ENCODE measurements at places on chromosomes 11 and 22. TPM values are rescaled to one million over a fixed set of nuclear protein-coding genes. Genes with fewer than 3 reads are reported as not detected.

The PRODH gene
- 1.4 TPM for total RNA-seq

The PNPLA3 gene
- 4.9 TPM for total RNA-seq

The MRGPRE gene
- 0.13 TPM for total RNA-seq

The GLB1L2 gene
- total RNA-seq: 10.4 TPM

- no peak for DNase-seq
Measured at GRCh38 chr22:49967706-49968208, 7.2 kb downstream of the PIM3 start.

- DNase-seq: no peak
Measured at GRCh38 chr11:9259981-9260837, 4.9 kb downstream of the DENND5A start.

- no peak for DNase-seq
Measured at GRCh38 chr11:66614073-66614472, 2.4 kb upstream of the RBM14 start.

GRCh38 chr11:35064114-35064800, 74.7 kb upstream of the CD44 start:
- DNase-seq: no peak

The CDHR5 gene
- total RNA-seq: not detected

- DNase-seq: no peak
Measured at GRCh38 chr22:22968366-22968765, 80.8 kb downstream of the IGLL5 start.

DNA sequence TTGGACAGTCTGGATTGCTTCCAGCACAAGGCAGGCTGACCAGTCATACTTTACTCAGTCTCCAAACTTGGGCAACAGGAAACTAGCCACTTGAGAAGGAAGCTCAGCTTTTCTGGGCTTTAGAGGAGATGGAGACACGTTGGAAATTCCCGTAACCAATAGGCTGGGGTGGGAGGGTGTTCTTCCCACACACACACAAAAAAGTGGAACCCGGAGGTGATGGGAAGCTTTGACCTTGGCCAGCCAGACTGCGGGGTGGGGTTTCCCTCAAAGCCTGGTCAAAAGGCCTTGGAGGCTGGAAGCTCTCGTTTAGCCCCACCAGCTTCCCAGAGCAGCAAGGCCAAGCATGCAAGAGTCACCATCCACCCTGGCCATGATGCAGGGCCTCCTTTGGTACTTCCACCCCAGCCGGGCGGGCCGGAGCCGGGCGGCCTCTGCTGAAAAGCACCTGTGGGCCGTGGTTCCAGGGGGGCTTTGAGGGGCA, 126.2 kb downstream of the BCR start:
- no peak for DNase-seq

GRCh38 chr11:19977941-19978340, 182.3 kb downstream of the DBX1 start:
- no peak for DNase-seq

The TSGA10IP gene
- not detected for total RNA-seq

DNA sequence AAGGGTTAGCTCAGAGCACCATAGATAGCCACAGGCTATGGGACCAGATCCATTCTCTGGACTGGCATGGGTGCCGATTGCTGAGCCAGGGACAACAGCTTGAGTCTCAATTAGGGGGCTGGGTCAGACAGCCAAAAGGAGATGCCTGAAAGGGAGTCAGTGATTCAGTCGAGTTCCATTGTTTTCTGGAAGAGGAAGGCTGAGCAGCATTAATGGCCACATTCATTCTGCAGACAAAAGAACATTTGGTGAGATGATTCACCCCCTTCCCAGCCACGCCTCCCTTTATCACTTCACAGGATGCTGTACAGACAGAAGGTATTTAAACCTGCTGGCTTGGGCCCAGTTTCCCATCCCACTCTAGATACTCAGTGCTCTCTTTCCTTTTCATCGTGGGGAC, 131.9 kb downstream of the ADAMTS15 start:
- DNase-seq: no peak

DNA sequence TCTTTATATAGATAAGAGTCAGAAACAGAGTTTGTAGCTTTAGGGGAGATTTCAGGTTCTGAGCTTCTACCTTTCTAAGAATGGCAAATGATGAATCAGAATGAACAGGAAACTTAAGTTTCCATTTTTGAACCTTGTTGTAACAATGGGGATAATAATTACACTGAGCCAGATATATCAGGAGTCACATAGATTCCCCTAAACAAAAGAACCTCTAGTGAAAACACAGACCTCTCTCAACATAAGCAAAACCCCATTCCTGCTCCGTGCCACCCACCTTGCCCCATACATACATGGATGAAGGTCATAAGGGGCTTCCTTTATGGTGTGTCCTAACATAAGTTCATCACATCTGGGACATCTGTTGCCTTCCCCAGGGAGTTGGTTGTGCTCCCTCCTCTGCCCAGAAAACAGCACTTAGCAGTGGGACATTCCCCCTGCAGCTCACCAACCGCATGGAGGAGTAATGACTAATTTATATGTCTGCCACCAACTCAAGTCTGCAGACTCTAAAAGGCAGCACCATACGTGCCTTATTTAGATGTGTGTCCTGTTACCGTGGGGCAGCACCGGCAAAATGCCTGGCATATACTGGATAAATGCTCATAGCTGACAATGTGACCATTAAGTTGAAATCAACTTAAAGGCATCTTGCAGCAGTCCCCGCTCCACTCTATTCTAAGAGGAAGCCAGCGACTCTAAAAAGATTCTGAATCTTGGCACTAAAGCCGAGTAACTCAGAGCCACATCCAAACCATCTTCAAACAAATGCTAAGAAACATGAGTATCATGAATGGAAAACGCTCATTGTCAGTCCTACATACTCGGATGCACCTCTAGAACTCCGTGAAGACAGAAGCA, 8.0 kb downstream of the JAML start:
- DNase-seq: no peak

DNA sequence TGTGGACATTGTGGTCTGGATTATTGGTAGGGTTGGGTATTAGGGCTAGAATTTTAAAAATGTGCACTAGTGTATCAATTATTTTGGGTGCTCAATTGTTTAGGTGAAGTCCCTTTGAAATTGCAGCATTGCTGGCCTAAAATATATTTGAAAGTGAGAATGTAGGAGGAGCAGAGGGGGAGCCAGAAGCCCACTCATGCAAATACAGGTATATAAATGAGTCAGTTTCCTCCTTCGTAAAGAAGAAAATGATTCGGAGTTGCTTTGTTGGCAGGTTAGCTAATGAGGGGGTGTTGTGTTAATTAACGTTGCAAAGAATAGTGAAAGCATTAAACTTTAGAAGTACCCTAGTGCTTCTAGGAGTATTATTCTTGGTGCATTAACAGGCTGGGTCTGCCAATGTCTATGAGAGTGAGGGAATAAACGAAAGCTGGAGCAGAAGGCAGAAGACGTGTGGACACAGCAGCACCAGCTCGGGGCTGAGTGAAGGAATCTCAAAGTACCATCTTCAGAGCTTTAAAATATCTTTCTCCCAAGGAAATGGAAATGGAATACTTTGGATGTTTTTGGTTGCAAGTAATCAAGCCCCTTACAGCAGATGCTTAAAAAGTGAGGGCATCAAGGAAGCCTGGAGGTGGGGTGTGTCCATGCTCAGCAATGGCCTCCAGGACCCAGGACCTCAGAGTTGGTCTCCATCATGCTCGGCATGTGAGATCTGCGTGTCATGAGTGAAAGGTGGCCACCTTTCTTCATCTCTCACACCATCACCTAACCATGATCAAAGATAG, 522.9 kb downstream of the NTM start:
- no peak for DNase-seq

GRCh38 chr11:107961480-107961879, 33.2 kb downstream of the RAB39A start:
- no peak for DNase-seq

The ANKK1 gene
- 0.08 TPM for total RNA-seq

DNA sequence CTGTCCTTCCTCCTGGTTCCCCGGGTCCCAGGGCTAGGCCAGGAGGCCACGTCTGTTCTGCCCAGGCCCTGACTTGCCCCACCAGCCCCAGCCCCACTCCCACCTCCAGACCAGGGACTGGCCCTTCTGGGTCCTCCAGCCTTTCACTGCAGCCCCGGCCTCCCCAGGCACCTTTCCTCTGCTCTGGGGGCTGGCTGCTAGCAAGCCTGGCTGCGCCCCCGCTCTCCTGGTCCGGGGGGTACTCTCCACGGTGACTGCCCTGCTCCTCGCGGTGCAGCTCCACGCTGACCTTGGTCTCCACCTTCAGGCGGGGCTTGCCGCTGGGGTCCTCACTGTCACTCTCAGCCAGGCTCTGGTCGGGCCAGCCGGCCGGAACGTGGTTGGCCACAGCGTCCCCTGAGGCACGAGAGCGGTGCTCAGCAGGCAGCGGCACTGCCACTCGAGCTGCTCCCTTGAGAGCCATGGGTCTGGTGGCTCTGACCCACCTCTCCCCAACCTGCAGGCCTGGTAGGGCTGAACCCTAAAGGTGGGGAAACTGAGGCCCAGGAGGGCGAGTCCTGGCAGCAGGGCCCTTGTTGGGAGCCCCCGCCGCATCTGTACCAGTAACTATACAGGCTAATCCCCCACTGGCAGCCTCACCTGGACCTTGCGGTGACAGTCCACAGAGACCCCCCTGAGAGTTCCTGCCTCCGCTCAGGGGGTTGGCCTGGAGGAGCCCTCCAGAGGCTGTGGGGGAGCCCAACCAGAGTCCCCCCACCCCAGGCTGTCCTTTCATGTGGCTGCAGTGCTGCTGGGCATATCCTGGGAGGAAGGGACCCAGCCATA, 29.0 kb downstream of the TRMU start:
- no peak for DNase-seq

GRCh38 chr11:61052182-61052972, 49.9 kb upstream of the CD5 start:
- DNase-seq: no peak

GRCh38 chr11:19428206-19429002, 187.7 kb upstream of the E2F8 start:
- no peak for DNase-seq

DNA sequence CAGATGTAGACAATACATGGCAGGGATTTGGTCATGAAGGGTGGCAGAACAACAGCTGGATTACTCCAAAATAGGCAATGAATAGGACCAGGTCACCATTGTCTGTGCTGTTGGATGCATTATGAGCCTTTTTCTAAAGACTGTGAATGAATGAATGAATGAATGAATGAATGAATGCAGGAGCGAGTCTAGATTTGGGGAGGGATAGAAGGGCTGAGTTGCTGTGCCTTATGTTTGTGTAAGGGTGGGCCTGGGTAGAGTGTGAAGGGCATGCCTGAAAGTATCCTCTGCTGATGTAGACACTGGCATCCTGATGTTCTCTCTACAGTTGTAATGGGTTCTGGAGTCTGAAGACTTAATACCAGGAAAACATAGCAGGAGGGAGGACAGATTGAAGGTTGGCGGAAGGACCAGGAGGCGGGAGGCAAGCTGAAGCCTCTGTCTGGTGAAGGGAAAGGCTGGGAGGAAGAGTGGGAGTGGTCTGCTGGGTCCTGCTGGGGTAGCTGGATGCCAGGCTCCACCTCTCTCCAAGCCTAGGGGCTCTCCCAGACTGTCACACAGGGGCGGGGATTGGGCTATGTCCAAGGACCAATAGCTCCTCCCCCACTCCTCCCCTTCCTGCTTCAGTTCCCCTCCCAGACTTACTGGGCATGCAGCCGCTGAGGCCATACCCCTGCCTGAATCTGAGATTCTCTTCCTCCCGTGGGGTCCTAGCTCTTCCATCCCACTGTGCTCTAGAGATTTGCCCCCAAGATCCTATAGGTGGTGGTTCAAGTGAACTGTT, 4.8 kb downstream of the TRIM3 start:
- no peak for DNase-seq

DNA sequence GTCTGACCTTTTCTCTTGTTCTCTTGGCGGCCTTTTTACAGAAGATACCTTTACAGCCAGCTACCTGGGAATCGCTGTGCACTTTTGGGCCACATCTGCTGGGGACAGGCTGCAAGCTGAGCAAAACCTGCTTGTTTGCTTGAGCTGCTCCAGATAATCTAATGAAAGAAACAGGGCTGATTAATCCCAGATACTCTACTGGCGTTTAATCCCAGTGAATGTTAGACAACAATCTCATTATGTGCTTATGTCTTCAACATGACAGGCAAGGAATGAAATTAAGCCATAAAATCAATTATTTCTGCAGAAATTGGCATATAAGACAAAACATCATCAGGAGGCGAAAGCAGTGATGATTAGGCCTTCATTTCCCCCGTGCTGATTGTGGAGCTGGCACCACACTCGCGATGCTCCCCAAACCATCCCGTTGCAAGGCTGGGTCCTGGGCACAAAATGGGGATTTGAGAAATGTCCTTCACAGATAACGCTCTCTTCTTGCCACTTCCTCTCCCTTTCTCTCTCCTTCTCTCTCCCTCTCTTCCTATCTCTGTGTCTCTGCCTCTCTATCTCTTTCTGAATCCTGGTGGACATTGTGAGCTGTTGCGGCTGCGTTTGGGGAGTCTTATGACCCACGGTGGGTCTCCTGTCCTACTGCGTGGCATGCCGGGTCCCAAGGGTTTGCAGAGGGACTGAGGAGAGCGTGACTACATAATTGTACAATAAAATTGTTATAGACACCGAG, 1053.8 kb downstream of the TBC1D22A start:
- DNase-seq: no peak

DNA sequence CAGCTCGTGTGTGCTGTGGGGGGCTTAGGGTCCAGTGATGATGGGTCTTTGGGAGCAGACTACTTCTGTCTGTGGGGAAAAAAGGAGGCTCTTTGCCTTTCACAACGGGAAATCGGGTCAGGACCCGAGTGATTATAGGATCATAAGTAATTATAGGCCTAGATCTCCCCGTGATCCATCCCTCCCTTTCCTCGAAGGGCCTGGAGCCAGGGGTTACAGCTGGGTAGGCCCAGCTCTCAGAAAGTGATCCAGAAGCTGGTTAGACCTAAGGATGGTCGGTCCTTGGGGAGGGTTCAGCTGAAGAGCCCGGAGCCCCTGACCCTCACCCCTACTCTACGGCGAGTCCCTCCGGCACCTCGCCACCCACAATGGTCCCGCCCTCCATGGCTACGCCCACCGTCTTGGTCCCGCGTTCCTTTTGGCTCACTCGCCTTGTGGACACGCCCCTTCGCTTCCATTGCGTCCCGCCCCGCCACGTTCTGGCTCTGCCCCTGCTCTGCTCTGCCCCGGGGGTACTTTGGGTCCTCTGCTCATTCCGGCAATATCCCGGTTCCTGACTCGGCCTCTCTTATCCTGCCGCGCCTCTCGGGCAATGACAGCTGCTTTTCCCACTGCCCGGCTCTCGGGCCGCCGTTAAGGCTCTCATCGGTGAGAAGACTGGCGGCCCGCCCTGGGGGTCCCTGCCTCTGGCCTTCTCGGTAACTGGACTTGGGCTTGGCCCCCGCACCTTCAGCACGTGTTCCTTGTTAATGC, 5.0 kb downstream of the IGSF22 start:
- no peak for DNase-seq

DNA sequence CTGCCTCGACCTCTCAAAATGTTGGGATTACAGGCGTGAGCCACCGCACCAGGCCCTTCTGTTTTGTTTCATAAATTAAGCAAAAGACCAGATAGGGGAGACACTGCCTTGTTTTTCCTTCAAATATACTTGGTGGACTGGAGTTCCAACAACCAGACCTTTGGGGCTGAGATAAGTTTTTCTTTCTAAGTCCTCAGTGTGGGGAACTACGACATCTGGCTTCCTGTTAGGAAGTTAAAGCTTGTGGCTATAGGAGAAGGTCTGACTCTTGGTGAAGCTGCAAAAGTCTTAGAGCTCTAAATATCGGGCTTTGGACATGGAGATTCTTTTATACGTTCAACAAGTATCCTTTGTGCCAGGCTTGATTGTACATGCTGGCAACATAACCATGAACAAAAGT, 64.1 kb upstream of the EED start:
- no peak for DNase-seq

The DEUP1 gene
- not detected for total RNA-seq

The MS4A4E gene
- not detected for total RNA-seq

GRCh38 chr11:86144846-86145245, 76.0 kb upstream of the PICALM start:
- no peak for DNase-seq

The MEI1 gene
- total RNA-seq: 0.18 TPM

The CRYBA4 gene
- total RNA-seq: not detected
